ENCODE measurements at places on chromosomes 3 and 15. TPM values are rescaled to one million over a fixed set of nuclear protein-coding genes. Genes with fewer than 3 reads are reported as not detected.

The U2SURP gene
- 79.8 TPM for total RNA-seq

GRCh38 chr15:92452143-92452542 lies 58.5 kb downstream of the ST8SIA2 start:
- H3K4me3 ChIP-seq, result no peak overlapping the region
- no peaks in the 10 kb centered on the region for H3K36me3 ChIP-seq
- H3K27me3 ChIP-seq, result no peaks in the 10 kb centered on the region

DNA sequence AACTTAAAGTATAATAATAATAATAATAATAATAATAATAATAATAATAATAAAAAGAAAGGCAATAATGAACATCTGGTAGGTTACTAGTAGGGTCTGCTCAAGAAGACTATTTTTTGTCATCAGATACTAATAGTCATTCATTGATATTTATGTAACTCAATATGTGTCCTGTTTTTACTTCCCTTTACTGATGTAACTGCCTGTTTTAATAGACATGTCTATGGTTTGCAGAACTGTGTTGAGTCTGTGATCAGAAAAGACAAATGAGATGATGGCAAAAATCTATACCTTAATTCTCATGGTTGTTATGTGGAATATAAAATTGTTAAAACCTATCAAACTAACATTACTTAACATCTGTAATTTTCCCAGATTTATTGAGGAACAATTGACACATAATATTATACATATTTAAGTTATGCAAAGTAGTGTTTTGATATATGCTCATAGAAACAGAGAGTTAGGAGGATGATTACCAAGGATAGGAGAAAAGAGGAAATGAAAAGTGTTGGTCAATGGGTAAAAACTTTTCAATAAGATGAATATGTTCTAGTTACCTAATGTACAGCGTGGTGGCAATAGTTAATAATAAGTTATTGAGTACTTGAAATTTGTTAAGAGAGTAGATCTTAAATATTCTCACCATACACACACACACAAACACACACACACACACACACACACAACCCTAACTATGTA lies 699.4 kb downstream of the ZPLD1 start:
- no peaks in the 10 kb centered on the region for H3K36me3 ChIP-seq
- no peak for DNase-seq

DNA sequence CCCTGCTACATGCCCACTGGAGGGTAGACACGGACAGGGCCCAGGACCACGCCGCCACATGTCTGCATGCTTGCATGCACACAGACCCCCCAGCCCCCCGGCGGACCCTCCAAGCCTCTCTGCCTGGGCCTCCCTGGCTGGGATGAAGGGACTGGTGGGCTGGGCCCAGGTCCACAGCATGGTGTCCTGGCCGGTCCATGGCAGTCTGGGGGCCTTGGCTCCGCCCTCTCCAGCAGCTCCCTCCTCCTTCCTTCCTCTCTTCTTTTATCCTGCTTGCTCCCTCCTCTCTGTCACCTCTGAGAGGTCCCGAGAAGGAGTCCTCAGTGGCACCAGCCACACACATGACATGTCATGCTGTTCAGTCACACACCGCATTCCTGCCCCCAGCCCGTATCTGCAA lies 24.5 kb downstream of the DUSP7 start:
- no peaks in the 10 kb centered on the region for H3K4me1 ChIP-seq
- no peaks in the 10 kb centered on the region for H3K27me3 ChIP-seq
- H3K4me3 ChIP-seq, result no peak overlapping the region
- H3K27ac ChIP-seq, result no peak overlapping the region
- DNase-seq, result no peak

The CELF6 gene
- 3.5 TPM for total RNA-seq

GRCh38 chr3:129673897-129674797 lies 67.7 kb upstream of the PLXND1 start:
- no peaks in the 10 kb centered on the region for H3K36me3 ChIP-seq
- no peak overlapping the region for H3K4me3 ChIP-seq
- H3K4me1 ChIP-seq, result no peaks in the 10 kb centered on the region
- DNase-seq, result no peak

- peak; percentile 38 for DNase-seq
- no peak overlapping the region for H3K4me3 ChIP-seq
- H3K36me3 ChIP-seq, result no peaks in the 10 kb centered on the region
- no peaks in the 10 kb centered on the region for H3K4me1 ChIP-seq
- no peaks in the 10 kb centered on the region for H3K27me3 ChIP-seq
Measured at GRCh38 chr15:78004919-78005634, 72.4 kb downstream of the TBC1D2B start.

DNA sequence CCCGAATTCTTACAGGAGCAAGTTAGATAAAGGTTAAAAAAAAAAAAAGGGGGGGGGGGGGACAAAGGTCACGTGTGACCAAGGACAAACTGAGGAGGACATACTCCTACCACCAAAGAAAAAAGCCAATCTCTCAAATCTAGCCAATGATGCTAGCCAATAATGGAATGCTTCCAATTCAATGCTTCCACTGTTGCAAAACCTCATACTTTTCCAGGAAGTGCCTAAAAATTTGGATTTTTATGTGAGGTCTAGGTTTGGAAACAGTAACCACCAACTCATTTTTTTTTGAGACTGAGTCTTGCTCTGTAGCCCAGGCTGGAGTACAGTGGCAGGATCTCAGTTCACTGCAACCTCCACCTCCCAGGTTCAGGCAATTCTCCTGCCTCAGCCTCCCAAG lies 11.4 kb downstream of the MSL2 start:
- no peaks in the 10 kb centered on the region for H3K4me1 ChIP-seq
- H3K36me3 ChIP-seq, result no peaks in the 10 kb centered on the region
- no peaks in the 10 kb centered on the region for H3K27me3 ChIP-seq

- H3K27me3 ChIP-seq, result no peaks in the 10 kb centered on the region
- no peak for DNase-seq
- H3K4me3 ChIP-seq, result no peak overlapping the region
- H3K36me3 ChIP-seq, result no peaks in the 10 kb centered on the region
- H3K27ac ChIP-seq, result peak overlapping the region; percentile 91
Measured at GRCh38 chr3:113242096-113242581, 30.8 kb downstream of the BOC start.

DNA sequence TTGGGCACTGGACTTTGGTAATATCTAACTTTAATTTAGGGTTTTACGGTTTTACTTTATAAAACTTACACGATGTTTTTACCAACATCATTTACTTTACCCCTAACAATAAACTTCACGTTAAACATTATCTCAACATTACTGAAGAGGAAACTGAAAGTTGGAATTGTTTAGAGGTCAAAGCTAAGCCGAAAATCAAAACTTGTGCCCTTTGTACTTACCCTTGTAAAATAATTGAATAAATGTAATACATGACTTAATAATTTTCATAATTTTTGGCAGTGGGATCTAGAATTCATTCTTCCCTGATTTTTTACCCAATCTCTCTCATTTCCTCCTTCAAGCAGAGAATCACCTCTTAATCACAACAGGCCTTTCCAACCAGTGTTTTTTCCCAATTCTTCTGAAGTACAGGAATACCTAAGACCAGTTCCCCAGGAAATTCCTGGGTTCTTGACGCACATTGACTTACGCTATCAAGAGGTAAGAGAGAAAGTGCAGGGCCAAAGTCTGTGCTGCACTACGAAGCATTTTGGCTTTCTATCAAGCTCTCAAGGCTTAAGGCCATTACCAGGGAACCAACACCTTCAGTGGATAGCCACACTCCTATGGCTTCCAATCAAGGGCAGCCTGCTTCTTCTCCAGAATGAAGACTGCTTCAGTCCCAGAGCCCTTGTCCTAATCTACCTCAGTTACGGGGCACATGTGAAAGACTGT lies 11.9 kb upstream of the SEMA6D start:
- H3K4me3 ChIP-seq, result no peak overlapping the region
- no peak for DNase-seq
- H3K36me3 ChIP-seq, result no peaks in the 10 kb centered on the region

The NOX5 gene
- total RNA-seq, result 1.0 TPM

GRCh38 chr3:177262396-177262795 lies 65.1 kb upstream of the TBL1XR1 start:
- H3K36me3 ChIP-seq, result no peaks in the 10 kb centered on the region
- no peak overlapping the region for H3K27ac ChIP-seq
- DNase-seq, result no peak
- H3K27me3 ChIP-seq, result no peaks in the 10 kb centered on the region
- no peak overlapping the region for H3K4me3 ChIP-seq

The CCNDBP1 gene
- 106 TPM for total RNA-seq

The MAP1A gene
- 8.8 TPM for total RNA-seq

The KBTBD13 gene
- total RNA-seq, result 0.33 TPM

DNA sequence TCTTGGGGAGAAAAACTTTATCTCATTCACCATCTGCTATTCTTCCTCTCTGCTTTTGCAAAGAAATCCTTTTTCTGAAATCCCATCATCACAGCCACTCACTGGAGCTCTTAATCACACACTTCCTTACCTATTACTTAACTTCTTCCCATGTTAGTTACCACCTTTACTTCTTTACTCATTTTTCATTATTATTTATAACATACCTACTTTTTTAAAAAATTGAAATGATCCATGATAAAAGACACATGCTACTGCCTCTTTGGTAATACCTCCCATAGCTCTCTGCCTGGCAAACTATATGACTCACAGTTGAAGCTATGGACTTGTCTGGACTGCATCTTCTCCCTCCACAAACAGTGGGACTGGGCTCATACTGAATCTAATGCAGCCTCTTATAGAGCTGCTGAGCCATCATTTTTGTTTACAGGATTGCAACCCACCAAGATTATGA lies 150.3 kb downstream of the TNIK start:
- no peaks in the 10 kb centered on the region for H3K36me3 ChIP-seq
- H3K4me3 ChIP-seq, result no peak overlapping the region
- H3K27me3 ChIP-seq, result no peaks in the 10 kb centered on the region
- DNase-seq, result no peak
- H3K4me1 ChIP-seq, result no peaks in the 10 kb centered on the region

GRCh38 chr3:14132120-14132519 lies 7.3 kb downstream of the TMEM43 start:
- H3K4me3 ChIP-seq, result no peak overlapping the region
- H3K36me3 ChIP-seq, result peaks cover 8% of the 10 kb centered on the region
- no peak overlapping the region for H3K27ac ChIP-seq
- no peak for DNase-seq

GRCh38 chr3:177681156-177681555 lies 483.9 kb upstream of the TBL1XR1 start:
- H3K4me3 ChIP-seq, result no peak overlapping the region
- H3K4me1 ChIP-seq, result no peaks in the 10 kb centered on the region
- H3K27me3 ChIP-seq, result no peaks in the 10 kb centered on the region
- DNase-seq, result no peak

The TCAIM gene
- total RNA-seq, result 25.2 TPM

GRCh38 chr3:194285850-194286197 lies 65.3 kb downstream of the CPN2 start:
- H3K4me3 ChIP-seq, result no peak overlapping the region
- H3K27me3 ChIP-seq, result no peaks in the 10 kb centered on the region
- no peak overlapping the region for H3K27ac ChIP-seq
- no peak for DNase-seq

DNA sequence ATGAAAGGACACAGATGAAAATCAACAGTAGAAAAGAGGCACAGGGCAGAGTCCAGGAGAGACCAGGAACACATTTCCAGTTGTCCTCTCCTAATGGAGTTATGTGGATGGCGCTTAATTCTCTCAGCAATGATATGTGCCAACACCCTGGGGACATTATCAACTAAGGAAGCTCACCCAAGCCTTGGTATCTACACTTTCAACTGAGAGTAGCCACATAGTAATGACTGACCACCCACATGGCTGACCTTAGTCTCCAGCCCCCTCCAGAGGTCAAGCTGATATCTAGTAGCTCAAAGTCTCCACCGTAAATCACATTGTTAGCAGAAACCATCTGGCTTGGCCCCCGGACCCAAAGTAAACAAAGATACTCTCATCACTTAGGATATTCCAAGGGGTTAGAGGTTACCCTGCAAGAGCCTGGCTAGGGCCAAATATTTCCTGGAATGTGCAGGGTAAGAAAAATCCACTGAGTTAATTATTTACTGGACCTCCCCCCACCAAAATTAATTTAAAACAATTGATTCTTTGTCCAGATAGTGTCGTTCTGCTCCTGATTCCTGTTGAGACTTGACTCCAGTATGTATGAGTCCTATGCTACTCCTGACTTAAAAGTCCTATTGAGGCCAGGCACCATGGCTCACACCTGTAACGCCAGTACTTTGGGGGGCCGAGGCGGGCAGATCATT lies 24.8 kb downstream of the GABRR3 start:
- no peaks in the 10 kb centered on the region for H3K27me3 ChIP-seq
- no peaks in the 10 kb centered on the region for H3K36me3 ChIP-seq
- no peak overlapping the region for H3K27ac ChIP-seq
- DNase-seq, result no peak

DNA sequence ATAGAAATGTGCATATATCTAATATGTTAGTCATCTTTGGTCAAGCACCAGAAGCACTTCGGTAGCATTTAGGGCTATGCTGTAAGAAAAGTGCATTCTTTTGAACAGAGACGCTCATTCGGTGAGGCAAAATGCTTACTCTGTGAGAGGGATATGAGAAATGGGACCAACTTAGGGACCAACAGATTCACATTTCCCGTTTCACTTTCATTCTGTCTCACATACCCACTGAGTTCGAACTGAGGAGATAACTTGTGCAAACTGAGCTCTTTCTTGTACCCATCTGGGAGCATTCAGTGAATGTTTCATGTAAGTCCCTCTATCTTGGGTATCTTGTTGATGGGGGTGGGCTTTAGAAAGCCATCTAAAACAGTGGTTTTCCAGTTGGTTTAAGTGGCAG lies 135.3 kb downstream of the FEZF2 start:
- no peak for DNase-seq
- no peaks in the 10 kb centered on the region for H3K27me3 ChIP-seq
- H3K36me3 ChIP-seq, result no peaks in the 10 kb centered on the region

GRCh38 chr3:32422943-32423342 lies 31.3 kb downstream of the CMTM7 start:
- DNase-seq, result no peak
- H3K27me3 ChIP-seq, result no peaks in the 10 kb centered on the region
- H3K27ac ChIP-seq, result peak overlapping the region; percentile 97
- H3K4me3 ChIP-seq, result no peak overlapping the region
- no peaks in the 10 kb centered on the region for H3K36me3 ChIP-seq
- H3K4me1 ChIP-seq, result peaks cover 43% of the 10 kb centered on the region

DNA sequence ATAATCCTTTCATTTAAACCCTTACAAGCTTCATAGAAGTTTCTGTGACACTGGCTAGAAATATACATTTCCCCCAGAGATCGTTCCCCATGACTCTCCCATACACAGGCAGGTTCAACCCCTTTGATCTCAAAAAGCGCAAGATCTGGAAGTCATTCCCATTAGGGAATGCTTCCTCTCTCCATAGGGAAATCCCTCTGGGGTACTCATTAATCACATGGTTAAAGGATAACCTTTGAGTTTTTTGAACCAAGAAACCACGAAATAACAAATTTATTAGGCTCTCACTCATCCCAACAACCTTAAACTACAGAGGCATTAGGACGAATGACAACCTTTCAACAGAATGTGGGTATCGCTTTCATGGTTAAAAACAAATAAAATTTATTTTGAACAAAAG lies 211.9 kb upstream of the PRICKLE2 start:
- no peaks in the 10 kb centered on the region for H3K4me1 ChIP-seq
- DNase-seq, result no peak
- H3K4me3 ChIP-seq, result no peak overlapping the region
- H3K27me3 ChIP-seq, result no peaks in the 10 kb centered on the region
- H3K36me3 ChIP-seq, result no peaks in the 10 kb centered on the region

All from breast epithelium (tissue), 4 donors.